ENCODE measurements at places on chromosomes 6 and 20.

- DNase-seq, result no peak
Observed at GRCh38 chr6:118123503-118124037, 216.5 kb downstream of the SLC35F1 start.

- DNase-seq, result no peak
Observed at GRCh38 chr6:168600381-168600780, 159.4 kb downstream of the SMOC2 start.

- no peak for DNase-seq
Observed at GRCh38 chr20:44113618-44114376, 73.2 kb downstream of the JPH2 start.

GRCh38 chr20:16719421-16719820 lies 10.4 kb upstream of the SNRPB2 start:
- no peak for DNase-seq

DNA sequence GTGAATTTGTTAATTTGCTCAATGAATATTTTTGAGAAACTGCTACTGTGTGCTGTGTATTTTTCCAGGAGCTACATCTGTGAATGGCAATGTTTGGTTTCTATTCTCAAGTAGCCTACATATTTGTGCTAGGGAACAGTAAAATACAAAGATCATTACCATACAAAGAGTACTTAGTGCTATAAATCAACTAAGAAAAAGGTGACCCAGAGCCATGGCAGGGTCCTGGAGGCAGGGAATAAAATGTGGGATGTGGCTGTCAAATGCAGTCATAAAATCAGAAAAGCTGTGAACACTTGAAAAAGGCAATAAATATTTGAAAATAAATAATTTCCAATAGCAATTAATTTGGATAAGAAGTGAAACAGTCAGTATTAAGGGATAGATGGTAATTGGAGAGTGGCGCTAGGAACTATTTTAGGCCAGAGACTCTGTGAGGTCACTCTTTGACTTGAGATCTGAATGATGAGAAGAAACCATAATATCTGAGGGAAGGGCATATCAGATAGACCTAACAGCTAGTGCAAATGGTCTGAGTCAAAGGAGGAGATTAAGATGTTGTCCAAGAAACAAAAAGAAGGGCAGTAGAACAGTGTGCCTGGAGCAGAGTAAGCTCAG lies 98.8 kb downstream of the MANEA start:
- no peak for DNase-seq

GRCh38 chr20:347317-347639 lies 367 bp downstream of the NRSN2 start:
- DNase-seq, result no peak

- no peak for DNase-seq
Observed at GRCh38 chr6:25902071-25902470, 28.0 kb upstream of the SLC17A3 start.
